ENCODE measurements at places on chromosomes 5 and 9.

GRCh38 chr5:107268241-107268640 lies 402.5 kb downstream of the EFNA5 start:
- no peak for DNase-seq

GRCh38 chr5:112822456-112822855 lies 38.6 kb upstream of the SRP19 start:
- DNase-seq, result no peak

- peak; percentile 4 for DNase-seq
Measured at GRCh38 chr5:171450423-171451331, 31.2 kb downstream of the FGF18 start.

DNA sequence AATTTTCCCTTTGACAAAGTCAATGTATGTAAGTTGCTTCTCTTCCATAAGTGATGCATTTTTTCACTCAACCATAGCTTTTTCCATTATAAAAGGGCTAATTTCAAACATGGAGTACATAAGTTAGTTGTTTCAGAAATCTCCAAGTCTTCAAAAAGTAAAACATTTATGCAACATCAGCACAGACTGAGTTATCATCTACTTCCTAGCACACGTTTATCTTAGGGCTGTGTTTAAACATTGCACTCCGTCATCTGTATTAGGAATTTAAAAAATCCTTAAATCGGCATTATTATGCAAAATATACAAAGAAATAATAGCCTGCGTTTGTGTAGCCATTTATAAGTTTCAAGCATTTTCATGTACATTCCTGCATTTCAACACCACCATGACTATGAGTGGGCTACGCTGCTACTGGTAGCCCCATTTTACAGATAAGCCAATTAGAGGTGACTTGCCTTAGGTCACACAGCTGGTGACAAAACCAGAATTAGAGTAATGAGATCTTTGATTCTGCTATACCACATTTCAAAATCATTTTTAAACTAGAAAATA lies 43.4 kb downstream of the PTPN3 start:
- no peak for DNase-seq

GRCh38 chr5:36279054-36279698 lies 22.5 kb downstream of the RANBP3L start:
- no peak for DNase-seq

GRCh38 chr9:133505901-133506652 lies 18.7 kb downstream of the MYMK start:
- no peak for DNase-seq

- DNase-seq, result no peak
Measured at GRCh38 chr5:143106174-143106573, 297.3 kb downstream of the NR3C1 start.

DNA sequence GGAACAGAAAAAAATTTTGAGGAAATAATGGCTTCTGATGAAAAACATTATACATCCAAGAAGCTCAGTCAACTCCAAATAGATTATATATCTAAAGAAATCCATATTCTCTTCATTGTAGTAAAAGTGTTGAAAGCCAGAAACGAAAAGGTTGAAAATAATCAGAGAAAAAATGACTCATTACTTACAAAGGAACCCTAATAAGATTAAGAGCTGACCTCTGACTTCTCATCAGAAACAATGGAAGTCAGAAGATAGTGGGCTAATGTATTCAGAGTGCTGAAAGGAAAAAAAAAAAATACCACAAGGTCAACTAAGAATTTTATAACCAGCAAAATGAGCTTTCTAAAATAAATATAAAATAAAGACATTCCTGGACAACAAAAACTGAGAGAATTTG lies 60.0 kb downstream of the HSD17B4 start:
- no peak for DNase-seq

GRCh38 chr5:83776437-83777031 lies 55.9 kb upstream of the HAPLN1 start:
- no peak for DNase-seq

- DNase-seq, result no peak
Measured at GRCh38 chr5:40656766-40657165, 22.9 kb upstream of the PTGER4 start.

GRCh38 chr5:104909803-104910202 lies 1347.2 kb upstream of the NUDT12 start:
- no peak for DNase-seq

DNA sequence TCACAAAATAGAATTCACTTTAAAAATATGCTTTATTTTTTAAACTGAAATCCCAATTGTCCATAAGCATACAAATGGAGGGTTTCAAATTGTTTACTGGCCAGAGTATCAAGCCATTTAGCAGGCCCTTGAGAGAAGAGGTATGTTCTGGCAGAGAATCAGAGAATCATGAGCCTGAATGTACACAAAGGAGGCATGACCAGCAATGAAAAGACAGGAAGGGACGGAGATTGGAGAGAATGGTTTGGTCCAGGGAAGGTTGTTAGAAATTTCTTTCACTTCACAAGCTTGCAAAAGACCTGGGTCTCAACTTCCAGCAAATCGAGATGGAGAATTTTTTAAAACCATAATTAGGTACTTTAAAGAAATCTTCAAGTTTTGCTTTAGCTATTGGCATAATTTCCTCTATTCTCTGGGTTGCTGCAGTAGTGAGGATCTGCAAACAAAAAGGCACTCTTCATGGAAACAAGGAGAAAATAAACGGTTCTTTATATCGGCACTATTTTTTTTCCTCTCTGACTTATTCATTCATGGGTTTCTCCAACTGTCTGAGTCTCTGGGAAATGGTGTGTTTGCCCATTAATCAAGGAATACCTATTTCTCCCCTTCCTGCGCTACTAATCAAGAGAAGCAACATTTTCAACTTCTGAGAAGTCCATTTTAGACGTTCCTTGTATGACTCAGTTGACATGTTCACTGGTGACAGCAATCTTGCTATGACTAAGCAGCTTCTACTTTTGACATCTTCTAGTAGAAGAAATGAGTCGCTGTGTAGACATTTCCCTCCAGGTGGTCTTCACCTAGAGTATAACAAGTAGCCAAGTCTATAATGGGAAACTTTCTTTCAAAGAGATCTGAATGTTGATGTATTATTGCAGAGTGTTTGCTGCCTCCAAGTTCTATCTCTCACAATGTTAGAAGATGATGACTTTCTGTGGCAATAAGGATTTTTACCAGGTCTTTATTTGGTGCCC lies 23.1 kb upstream of the ERCC6L2 start:
- no peak for DNase-seq

DNA sequence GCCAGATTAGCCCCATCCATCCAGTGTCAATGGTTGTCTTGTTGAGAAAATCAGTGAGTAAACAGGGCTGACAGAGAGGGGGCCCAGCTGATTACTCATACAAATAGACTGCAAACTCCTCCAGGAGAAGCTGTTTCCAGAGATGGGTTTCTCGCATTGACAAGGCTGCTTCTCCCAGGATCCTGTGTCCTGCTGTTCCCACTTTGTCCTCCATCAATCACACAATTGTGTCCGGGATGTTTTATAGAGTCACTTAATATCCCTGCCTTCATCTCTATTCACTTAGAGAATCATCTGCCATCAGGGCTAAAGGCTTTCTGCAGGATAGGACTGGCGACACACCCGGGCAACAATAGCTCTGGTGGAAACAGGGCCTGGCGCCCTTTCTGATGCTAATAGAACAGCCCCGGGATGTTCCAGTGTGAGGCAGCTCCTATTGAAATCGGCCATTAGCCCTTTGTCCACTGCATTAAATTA lies 71.7 kb upstream of the TBCA start:
- no peak for DNase-seq

DNA sequence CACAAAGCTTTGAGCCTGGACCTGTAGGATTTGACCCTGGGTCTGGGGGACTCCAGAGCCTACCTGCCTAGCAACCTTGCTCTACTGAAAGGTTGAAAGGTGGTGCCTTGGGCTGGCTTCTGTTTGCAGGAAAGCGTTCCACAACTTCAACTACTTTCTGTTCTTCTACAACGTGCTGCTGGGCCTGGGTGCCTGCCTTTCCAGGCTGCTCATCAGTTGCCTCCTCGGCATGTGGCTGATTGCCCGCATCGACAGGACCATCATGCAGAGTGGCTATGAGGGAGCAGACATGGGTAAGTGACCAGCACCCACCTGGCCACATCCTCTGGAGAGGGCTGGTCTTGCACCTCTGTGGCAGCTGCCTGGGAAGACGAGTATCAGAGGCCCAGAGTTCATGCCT lies 13.6 kb upstream of the CCDC180 start:
- no peak for DNase-seq

DNA sequence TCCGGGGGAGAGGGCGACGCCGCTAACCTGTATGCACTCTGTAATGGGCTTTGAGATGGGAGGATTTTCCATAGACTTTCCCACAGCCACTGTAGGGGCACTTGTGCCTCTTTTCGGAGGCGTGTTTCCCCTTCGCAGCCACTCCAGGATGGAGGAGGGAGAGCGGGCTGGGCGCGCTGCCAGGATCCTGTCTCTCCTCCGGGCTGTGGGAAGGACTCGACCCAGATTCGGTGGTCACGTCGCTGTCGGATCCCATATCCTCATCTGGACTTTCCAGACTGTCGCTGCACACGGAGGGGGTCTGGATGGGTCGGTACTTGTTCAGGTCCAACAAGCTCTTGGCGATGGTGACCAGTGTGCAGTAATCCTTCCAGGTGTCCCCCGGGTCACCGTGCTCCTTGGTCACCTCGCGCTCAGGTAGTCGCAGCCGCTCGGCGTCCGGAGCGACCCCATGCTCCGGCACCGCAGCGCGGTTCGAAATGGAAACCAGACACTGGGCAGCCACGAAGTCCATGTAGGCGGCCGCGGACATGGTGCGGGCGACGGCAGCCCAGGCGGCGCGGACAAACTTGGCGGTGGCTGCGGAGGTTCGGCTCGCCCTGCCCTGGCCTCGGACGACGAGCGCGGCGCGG lies 1.5 kb downstream of the KLF9 start:
- DNase-seq, result no peak

DNA sequence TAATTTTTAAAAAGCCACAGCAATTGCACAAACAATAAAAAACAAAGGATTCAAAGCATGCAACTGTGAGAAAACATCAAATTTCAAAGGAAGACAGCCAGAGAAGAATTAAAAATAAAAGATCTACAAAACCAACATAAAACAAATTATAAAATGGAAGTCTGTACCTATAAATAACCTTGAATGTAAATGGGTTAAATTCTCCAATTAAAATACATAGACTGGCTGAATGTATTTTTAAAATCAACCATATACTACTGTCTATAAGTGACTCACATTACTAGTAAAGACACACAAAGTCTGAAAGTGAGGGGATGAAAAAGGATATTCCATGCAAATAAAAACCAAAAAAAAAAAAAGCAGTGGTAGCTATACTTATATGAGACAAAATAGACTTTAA lies 33.7 kb downstream of the BTNL8 start:
- no peak for DNase-seq

DNA sequence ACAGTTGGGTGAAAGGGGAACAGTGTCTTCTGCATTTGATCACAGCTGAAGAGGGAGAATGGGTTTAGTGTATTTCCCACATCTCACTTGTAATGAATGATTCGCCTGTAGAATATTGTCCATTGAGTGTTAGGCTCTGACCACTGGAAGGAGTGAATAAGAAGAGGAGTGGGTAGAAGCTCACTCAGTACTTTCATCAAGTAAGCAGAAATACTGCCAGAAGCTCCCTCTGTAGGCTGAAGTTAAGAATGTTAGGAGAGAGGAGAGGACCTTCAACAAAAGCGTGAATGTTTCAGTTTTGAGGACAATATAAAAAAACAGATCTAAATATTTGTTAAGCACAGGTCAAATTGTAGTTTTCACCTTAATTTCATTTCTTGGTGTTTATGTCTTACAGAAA lies 27.5 kb downstream of the FSD1L start:
- no peak for DNase-seq

DNA sequence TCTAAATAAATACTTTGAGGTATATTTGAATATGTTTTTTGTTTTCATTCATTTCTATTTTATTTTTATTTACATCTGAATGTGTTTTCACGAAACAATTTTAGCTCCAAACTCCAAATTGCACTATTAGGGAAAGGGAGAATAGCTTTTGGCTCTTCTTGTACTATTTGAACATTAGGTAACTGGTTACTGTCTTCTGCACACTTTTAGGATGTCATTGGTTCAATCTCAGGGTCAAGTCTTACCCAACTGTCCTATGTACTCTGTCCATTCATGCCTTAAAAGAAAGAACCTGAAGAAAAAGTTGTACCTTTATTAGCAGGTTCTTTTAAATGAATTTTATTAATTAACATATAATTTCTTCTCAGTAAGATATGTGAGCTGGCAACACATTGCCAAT lies 51.6 kb downstream of the ITGA1 start:
- no peak for DNase-seq
